Peyer's patch (tissue), 4 donors: ENCODE measurements at places on chromosomes 5 and 9. TPM values are rescaled to one million over a fixed set of nuclear protein-coding genes. Genes with fewer than 3 reads are reported as not detected.

C9orf43 gene
- total RNA-seq, result 1.1 TPM

GABRA6 gene
- total RNA-seq, result not detected

POU5F2 gene
- 8.3 TPM for total RNA-seq

SOX30 gene
- total RNA-seq, result not detected

SLC23A1 gene
- total RNA-seq, result 198 TPM

SUB1 gene
- total RNA-seq, result 106 TPM

LCN1 gene
- not detected for total RNA-seq

POLR3G gene
- 0.76 TPM for total RNA-seq

BRIX1 gene
- total RNA-seq, result 23.1 TPM

SPTAN1 gene
- 251 TPM for total RNA-seq

PELO gene
- total RNA-seq, result 10.2 TPM

GRCh38 chr9:80648336-80648735, 1041.0 kb downstream of the TLE1 start:
- no peak overlapping the region for H3K4me3 ChIP-seq
- H3K27ac ChIP-seq, result no peak overlapping the region
- no peaks in the 10 kb centered on the region for H3K4me1 ChIP-seq
- DNase-seq, result no peak

DNA sequence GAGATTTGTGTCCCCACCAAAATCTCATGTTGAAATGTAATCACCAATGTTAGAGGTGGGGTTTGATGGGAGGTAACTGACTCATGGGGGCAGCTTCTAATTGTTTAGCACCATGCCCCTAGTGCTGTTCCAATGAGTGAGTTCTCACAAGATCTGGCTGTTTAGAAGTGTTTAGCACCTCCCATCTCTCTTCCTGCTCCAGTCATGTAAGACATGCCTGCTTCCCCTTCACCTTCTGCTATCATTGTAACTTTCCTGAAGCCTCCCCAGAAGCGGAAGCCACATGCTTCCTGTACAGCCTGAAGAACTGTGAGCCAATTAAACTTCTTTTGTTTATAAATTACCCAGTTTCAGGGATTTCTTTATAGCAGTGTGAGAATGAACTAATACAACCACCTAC, 170.5 kb downstream of the NDUFS4 start:
- no peak for DNase-seq
- no peaks in the 10 kb centered on the region for H3K27me3 ChIP-seq
- no peaks in the 10 kb centered on the region for H3K4me1 ChIP-seq
- no peaks in the 10 kb centered on the region for H3K36me3 ChIP-seq
- no peak overlapping the region for H3K4me3 ChIP-seq

- H3K27ac ChIP-seq, result no peak overlapping the region
- H3K4me3 ChIP-seq, result no peak overlapping the region
- H3K36me3 ChIP-seq, result no peaks in the 10 kb centered on the region
These were observed 256.3 kb upstream of the C9orf72 start for GRCh38 chr9:27829621-27830020.

- no peak overlapping the region for H3K27ac ChIP-seq
- H3K4me3 ChIP-seq, result no peak overlapping the region
- DNase-seq, result no peak
- H3K36me3 ChIP-seq, result no peaks in the 10 kb centered on the region
- H3K27me3 ChIP-seq, result no peaks in the 10 kb centered on the region
- no peaks in the 10 kb centered on the region for H3K4me1 ChIP-seq
These were observed 88.1 kb downstream of the KDM4C start for GRCh38 chr9:6845880-6846279.

- peak; percentile 85 for DNase-seq
- H3K27ac ChIP-seq, result peak overlapping the region; percentile 98
- H3K4me1 ChIP-seq, result no peaks in the 10 kb centered on the region
- H3K4me3 ChIP-seq, result peak overlapping the region; percentile 83
- H3K27me3 ChIP-seq, result no peaks in the 10 kb centered on the region
- H3K36me3 ChIP-seq, result no peaks in the 10 kb centered on the region
These were observed 2.4 kb upstream of the NR4A3 start for GRCh38 chr9:99819123-99819855.

GRCh38 chr9:77817590-77818311, 169.6 kb upstream of the GNA14 start:
- H3K36me3 ChIP-seq, result no peaks in the 10 kb centered on the region
- no peak for DNase-seq
- no peak overlapping the region for H3K4me3 ChIP-seq

- no peak overlapping the region for H3K27ac ChIP-seq
- no peaks in the 10 kb centered on the region for H3K27me3 ChIP-seq
- H3K4me3 ChIP-seq, result no peak overlapping the region
- no peaks in the 10 kb centered on the region for H3K4me1 ChIP-seq
- H3K36me3 ChIP-seq, result no peaks in the 10 kb centered on the region
- DNase-seq, result no peak
These were observed 7.2 kb downstream of the EPB41L4A start for GRCh38 chr5:112411903-112412302.

DNA sequence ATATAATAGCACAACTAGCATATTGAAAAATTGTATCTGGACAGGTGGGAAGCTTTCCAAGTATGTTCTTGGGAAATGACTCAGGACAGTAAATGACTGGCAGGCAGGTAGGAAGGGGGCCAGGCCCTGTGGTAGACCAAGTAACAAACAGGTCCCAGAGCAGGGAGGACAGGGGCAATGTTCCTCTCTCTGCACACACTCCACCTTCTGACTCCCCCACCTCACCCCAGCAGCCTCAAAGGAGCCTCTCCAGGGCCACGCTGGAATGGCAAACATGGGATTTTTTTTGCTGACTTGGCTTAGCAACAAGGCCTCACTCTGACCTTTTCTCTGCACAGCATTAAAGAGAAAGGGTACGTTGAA, 31.1 kb upstream of the IQGAP2 start:
- no peaks in the 10 kb centered on the region for H3K4me1 ChIP-seq
- no peaks in the 10 kb centered on the region for H3K27me3 ChIP-seq
- DNase-seq, result no peak
- H3K36me3 ChIP-seq, result no peaks in the 10 kb centered on the region
- no peak overlapping the region for H3K4me3 ChIP-seq

DNA sequence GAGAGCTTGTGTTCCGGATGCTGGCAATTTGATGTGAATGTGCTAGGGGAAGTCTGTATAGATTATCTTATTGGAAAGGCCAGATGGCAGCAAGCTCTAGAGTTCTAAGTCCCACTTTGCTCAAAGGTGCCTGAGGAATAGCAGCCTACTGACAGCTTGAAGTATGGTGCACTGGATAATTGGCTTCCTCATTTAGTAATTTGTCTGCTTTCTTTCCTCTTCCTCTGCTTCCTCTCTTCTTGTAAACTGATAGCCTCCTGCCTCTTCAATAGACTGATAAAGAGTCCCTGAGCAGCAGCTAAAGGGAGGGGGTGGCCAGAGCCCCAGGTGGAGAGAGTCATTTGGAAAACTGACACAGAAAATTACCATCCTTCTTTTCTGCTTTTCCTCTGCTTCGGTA, 177.3 kb downstream of the FGF1 start:
- H3K4me1 ChIP-seq, result no peaks in the 10 kb centered on the region
- no peaks in the 10 kb centered on the region for H3K36me3 ChIP-seq
- no peak for DNase-seq
- H3K27ac ChIP-seq, result no peak overlapping the region

- H3K27me3 ChIP-seq, result no peaks in the 10 kb centered on the region
- H3K4me3 ChIP-seq, result no peak overlapping the region
- no peaks in the 10 kb centered on the region for H3K36me3 ChIP-seq
- H3K27ac ChIP-seq, result no peak overlapping the region
- DNase-seq, result no peak
These were observed 55.6 kb upstream of the TESK1 start for GRCh38 chr9:35549441-35549840.

- no peak for DNase-seq
- H3K4me1 ChIP-seq, result no peaks in the 10 kb centered on the region
- H3K36me3 ChIP-seq, result no peaks in the 10 kb centered on the region
- H3K27me3 ChIP-seq, result no peaks in the 10 kb centered on the region
- H3K27ac ChIP-seq, result no peak overlapping the region
These were observed 677.0 kb downstream of the TAF11L14 start for GRCh38 chr5:18311266-18311665.

- no peak overlapping the region for H3K27ac ChIP-seq
- no peaks in the 10 kb centered on the region for H3K36me3 ChIP-seq
- no peak for DNase-seq
These were observed 126.7 kb downstream of the PPP2R2B start for GRCh38 chr5:146751781-146752401.

- H3K36me3 ChIP-seq, result no peaks in the 10 kb centered on the region
- no peak overlapping the region for H3K4me3 ChIP-seq
- H3K27ac ChIP-seq, result no peak overlapping the region
- DNase-seq, result no peak
These were observed 304.1 kb downstream of the DEPDC1B start for GRCh38 chr5:60395712-60396329.

- H3K4me3 ChIP-seq, result peak overlapping the region; percentile 1
- no peaks in the 10 kb centered on the region for H3K36me3 ChIP-seq
- H3K27me3 ChIP-seq, result no peaks in the 10 kb centered on the region
- no peak overlapping the region for H3K27ac ChIP-seq
- DNase-seq, result no peak
These were observed 49.0 kb upstream of the IRX4 start for GRCh38 chr5:1931604-1932231.

DNA sequence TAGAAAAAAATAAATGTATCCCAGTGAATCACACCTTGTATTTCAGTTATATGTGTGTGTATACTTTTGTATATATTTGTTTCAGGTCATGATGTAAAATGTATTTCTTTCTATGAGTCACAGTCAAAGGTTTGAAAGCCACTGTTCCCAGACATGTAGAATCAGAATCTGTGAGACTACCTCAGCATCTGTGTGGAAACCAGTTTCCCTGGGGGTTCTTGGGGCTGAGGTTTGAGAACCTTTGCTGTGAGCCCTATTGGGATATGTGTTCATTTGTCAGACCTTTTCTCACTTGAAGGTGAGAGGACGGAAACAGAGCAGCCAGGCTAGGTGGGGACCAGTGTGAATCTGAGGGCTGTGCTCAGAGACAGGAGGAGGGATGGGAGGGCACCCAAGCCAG, 78.7 kb upstream of the SAP30L start:
- no peaks in the 10 kb centered on the region for H3K27me3 ChIP-seq
- H3K27ac ChIP-seq, result no peak overlapping the region
- no peak for DNase-seq
- no peaks in the 10 kb centered on the region for H3K4me1 ChIP-seq

- no peak overlapping the region for H3K27ac ChIP-seq
- no peaks in the 10 kb centered on the region for H3K36me3 ChIP-seq
- H3K4me3 ChIP-seq, result no peak overlapping the region
- no peaks in the 10 kb centered on the region for H3K4me1 ChIP-seq
- no peaks in the 10 kb centered on the region for H3K27me3 ChIP-seq
- DNase-seq, result no peak
These were observed 39.1 kb upstream of the C5orf63 start for GRCh38 chr5:127112347-127112864.

DNA sequence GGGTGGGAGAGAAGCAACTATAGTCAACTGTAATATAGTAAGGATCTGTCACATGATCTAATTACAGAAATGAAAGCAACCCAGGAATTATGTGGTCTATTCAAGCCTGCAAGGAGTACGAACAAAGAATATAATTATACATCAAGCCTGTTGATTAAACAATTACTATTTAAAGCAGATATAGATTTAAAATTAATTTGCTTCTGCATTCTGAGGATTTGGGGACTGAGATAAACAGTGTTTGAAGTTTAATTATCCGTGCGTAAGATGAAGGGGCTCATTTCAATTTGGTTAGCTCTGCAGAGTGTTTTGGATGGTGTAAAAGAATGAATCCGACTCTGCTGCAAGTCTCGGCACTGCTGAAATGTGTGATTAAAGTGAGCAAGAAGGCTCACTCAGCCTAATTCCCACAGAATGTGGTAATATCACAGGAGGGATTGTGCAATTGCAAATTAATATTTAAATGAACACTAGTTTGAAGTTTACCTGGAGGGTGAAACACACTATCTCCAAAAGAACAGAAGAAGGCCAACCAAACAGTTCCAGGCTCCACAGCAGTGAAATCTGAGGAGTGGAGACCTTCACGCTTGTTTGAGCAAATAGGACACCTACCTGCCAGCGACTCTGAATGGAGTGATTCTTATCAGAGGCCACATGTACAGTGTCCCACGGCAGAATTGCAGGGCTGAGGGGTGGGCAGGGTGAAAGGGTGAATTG, 420.6 kb upstream of the SLC30A5 start:
- H3K27ac ChIP-seq, result no peak overlapping the region
- DNase-seq, result no peak
- H3K4me3 ChIP-seq, result no peak overlapping the region
- no peaks in the 10 kb centered on the region for H3K27me3 ChIP-seq
- no peaks in the 10 kb centered on the region for H3K4me1 ChIP-seq

GRCh38 chr5:180097163-180097894, 25.8 kb upstream of the RNF130 start:
- no peak overlapping the region for H3K4me3 ChIP-seq
- peak; percentile 39 for DNase-seq
- H3K36me3 ChIP-seq, result no peaks in the 10 kb centered on the region
- no peaks in the 10 kb centered on the region for H3K27me3 ChIP-seq

GRCh38 chr5:78821536-78822021, 163.5 kb downstream of the ARSB start:
- DNase-seq, result no peak
- no peaks in the 10 kb centered on the region for H3K36me3 ChIP-seq
- no peaks in the 10 kb centered on the region for H3K27me3 ChIP-seq
- no peak overlapping the region for H3K4me3 ChIP-seq

- no peak overlapping the region for H3K27ac ChIP-seq
- no peak for DNase-seq
- no peaks in the 10 kb centered on the region for H3K36me3 ChIP-seq
- H3K27me3 ChIP-seq, result no peaks in the 10 kb centered on the region
- no peak overlapping the region for H3K4me3 ChIP-seq
- no peaks in the 10 kb centered on the region for H3K4me1 ChIP-seq
These were observed 62.0 kb downstream of the BHMT start for GRCh38 chr5:79173626-79174025.

DNA sequence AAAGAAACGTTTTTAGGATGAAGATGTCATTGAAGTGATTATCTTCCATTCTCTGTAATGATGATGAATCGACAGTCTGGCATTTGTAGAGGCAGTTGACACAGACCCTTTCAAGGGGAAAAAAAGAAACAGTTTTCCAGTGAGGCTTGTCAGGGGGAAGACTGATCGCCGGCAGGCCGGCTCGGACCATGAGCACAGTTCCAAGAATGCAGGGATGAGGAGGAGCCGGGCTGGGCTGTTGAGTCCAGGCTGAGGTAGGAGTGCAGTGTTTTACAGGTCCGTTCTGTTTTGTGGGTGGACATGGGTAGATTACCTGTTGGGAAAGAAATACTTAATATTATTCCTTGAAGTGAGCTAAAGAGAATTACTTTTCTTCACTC, 194.6 kb downstream of the AOPEP start:
- no peaks in the 10 kb centered on the region for H3K36me3 ChIP-seq
- no peak overlapping the region for H3K4me3 ChIP-seq
- H3K4me1 ChIP-seq, result no peaks in the 10 kb centered on the region
- no peaks in the 10 kb centered on the region for H3K27me3 ChIP-seq
- no peak for DNase-seq
- H3K27ac ChIP-seq, result peak overlapping the region; percentile 76

- no peak overlapping the region for H3K4me3 ChIP-seq
- DNase-seq, result no peak
- H3K36me3 ChIP-seq, result no peaks in the 10 kb centered on the region
- no peaks in the 10 kb centered on the region for H3K27me3 ChIP-seq
- no peaks in the 10 kb centered on the region for H3K4me1 ChIP-seq
These were observed 189.0 kb downstream of the HCN1 start for GRCh38 chr5:45507178-45507577.
